ENCODE measurements at places on chromosomes 2 and 18.

- DNase-seq: no peak
These were observed 178.7 kb downstream of the LCLAT1 start for GRCh38 chr2:30625701-30626100.

DNA sequence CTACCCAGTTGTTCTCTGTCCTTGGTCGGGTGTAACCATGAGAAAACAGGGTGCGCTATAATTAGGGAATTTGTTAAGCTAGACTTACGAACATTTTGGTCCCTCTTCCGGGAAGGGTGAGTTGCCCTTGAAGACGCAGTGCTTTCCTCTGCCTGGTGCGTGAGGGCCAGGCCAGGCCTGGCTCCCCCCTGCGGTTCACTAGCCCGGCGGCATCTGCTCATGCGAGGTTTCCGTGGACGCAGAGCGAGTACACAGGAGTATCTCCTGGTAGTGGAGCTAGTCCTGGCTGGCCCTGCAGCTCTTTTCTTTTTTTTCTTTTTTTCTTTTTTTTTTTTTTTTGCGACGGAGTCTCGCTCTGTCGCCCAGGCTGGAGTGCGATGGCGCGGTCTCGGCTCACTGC, 148.8 kb downstream of the PTGR3 start:
- DNase-seq: peak; percentile 43

DNA sequence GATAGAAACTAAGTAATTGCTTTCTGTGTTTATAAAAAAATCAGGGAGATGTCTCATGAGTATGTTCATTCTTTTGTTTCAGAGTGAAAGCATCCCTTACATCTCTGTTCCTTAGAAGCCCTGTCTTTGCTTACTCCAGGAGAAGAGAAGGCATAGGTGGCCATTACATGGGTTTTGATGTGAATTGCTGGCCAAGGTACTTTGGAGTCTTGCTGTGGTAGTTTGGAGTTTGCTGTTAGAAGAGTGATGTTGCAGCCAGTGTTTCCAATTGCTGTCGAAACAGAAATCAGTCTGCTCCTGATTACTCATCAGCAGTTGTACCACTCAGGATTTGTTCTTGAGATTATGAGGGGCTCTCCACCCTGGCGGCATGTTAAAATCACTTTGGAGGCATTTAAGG, 97.8 kb upstream of the KLHL14 start:
- DNase-seq: no peak

DNA sequence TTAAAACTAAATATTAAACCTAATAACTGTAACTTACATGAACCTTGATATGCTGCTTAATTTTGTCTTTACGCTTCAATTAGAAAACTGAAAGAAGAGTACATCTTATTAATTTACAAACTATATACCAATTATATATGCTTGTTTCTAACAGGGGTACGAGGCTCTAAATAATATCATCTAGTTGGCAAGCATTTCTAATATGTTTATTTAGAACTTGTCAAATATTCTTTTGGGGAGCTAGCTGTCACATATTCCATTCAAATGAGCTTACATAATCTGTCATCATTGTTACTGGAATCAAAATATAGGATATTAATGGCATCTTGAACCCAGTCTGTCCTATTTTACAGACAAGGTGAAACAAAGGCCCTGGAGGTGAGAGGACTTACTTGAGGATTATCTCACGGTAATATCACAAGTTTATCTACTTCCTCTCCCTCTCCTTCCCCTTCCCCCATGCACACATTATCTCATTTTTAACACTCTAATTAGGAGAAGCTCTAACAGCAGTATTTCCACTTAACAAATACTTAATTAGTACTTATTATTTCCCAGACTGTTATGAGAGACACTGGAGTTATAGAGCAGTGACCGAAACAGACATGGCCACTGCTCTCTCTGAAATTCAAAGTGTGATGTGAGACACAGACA, 3.5 kb downstream of the PRKD3 start:
- no peak for DNase-seq

GRCh38 chr2:30930716-30931115, 123.5 kb upstream of the CAPN13 start:
- DNase-seq: no peak

- DNase-seq: no peak
These were observed 2.5 kb downstream of the TGFA start for GRCh38 chr2:70551167-70551566.

- no peak for DNase-seq
These were observed 22.5 kb downstream of the CCT7 start for GRCh38 chr2:73256618-73256922.

DNA sequence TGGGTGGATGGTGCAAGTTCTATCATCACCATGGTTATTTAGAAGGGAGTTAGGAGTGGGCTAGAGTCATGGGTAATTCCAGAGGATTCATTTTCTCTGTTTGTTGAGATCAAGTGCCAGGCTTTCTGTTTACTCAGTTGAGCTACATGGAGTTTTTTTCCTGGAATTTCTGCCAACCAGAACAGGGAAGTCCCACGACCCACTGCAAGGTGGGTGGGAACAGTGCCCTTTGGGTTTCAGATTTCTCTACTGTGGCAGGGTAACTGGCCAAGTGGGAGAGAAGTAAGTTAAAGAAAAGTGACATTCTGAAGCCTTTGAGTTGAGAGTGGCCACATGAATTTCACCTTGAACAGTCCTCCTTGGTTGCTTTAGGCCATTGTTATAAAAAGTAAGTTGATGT, 138.9 kb downstream of the SLC39A10 start:
- DNase-seq: no peak

GRCh38 chr2:143725400-143725799, 596.2 kb downstream of the ARHGAP15 start:
- DNase-seq: no peak

DNA sequence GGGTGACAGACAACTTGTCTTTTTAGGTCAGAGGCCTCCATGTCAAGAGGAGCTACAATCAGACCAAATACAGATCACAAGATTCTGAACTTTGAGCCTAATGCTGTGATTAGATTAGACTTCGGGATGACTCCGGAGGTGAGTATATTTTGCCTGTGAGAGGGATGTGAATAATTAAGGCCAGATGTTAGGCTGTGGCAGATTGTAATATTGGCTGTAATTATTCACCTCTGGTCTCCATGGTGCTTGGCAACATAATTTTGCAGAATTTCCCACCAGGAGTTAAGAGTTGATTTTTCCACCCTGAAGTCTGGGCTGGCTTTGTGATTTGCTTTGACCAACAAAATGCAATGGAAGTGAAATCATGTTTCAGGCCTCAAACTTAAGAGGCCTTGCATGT, 108.2 kb upstream of the CWC22 start:
- DNase-seq: no peak

- DNase-seq: no peak
These were observed 4.6 kb downstream of the NEURL3 start for GRCh38 chr2:96500385-96501066.

DNA sequence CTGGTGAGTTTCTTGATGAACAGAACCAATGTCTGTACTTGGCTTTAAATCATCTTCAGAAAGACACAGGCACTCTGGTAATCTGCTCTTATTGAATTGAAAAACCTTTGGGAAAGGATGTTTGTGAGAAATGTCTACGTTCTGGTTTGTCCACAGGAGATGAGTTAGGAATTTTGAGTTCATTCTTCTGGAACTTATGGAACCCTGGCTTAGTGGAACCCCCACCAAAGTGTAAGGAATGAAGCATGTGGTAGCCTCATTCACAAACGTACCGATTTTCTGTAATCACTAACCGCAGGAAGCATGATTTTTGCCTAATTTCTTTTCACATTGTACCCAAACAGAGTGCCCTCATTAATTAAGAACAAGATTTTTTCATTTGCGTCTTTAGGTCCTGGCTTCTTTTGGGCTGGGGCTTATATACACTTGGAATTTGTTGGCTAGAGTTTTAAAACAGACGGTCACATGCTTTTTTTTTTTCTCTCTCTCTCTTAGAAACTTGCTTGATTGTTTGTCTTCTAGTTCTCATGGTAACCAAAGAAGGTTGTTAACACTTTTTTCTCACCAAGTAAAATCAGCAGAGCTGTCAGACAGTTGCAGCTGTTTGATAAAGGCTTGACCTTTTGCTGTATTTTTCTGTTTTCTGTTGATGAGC, 314.1 kb upstream of the THUMPD2 start:
- DNase-seq: no peak

GRCh38 chr18:74153377-74153776, 5.1 kb downstream of the TIMM21 start:
- DNase-seq: no peak

DNA sequence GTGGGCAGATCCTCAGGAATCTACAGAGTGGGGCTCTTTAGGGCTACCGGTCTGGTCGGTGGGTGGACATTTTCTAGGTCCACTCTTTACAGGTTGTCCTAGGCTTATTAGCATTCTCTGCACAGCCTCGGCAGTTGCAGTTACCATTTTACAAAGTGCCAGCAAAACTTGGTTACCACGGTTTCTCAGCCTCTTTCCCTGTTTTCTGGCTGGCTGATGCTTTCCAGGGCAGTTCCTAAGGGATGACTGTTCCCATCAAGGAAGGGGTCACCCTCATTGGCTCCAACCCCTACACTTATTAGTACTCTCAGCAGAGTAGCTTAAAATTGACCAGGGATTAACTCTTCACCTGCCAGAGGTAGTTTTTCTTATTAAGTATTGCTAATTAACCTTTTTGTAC, 2.0 kb upstream of the AQP4 start:
- DNase-seq: no peak

DNA sequence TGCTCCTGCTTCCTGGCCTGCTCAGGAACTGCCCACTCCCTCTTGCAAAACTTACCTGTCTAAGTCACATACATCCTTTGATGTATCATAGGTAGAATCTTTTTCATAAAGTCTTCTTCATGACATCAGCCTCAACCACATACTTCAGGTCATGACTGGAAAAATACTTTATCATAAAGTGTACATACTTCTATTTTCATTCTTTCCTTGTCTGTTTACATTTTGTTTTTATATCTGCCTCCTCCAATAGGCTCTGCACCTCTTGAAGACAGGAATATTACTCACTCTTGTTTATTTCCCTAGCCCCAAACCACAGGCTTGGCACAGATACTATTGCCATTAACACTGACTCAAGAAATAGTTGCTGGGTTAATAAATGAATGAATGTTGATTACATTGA, 43.6 kb upstream of the ZNF804A start:
- DNase-seq: no peak

- no peak for DNase-seq
These were observed 13.6 kb downstream of the OTX1 start for GRCh38 chr2:63064197-63064596.

- DNase-seq: no peak
These were observed 116.0 kb upstream of the ETAA1 start for GRCh38 chr2:67281101-67281500.

DNA sequence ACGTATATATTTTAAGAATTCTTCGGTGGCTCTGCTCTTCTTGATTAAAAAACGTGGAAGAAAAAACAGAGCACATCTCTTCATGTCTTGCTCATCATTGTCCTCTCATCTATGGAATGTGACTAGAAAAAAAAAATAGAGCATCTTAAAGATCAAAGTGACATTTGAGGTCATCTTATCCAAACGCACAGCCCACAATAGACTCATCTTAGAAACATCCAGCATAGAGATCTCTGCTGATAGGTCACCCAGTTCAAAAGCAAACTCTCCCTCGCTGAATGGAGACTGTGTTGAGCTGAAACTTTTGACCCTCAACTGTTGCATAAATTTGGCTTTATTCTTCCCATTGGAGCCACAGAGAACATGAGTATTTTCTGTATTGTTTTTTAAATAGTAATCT, 65.2 kb downstream of the CMPK2 start:
- no peak for DNase-seq

DNA sequence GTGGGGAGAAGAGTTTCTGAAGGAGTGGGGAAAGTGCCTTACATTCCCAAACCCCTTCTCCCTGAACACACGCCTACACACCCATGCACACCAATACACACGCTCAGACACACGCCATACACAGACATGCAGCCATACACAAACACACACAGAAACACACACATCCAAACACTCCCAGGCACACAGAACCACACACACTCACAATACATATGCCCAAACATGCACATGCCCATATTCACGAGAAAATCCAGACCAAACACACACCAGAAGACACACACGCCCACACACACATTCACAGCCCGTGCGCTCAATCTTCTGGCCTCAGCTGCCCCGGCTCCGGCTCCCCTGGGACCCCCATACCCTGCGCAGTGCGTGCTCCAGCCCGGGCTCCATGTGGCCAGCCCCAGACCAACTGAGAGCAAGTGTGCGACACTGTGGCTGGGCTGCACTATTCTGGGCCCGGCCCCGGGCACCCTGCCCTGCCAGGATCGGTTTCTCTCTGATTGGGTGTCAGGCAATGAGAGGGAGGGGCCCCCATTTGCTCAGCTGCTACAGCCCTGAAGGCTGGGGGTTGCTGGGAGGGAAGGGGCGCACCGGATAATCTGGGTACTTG, at the start of gene PRKAG3:
Gene PRKAG3, minus strand, starts transcription at position 426 of the 613 bp plus-strand sequence.
- no peak for DNase-seq

- no peak for DNase-seq
These were observed 1357.8 kb upstream of the CRIM1 start for GRCh38 chr2:34997779-34998178.

All from upper lobe of right lung (tissue), 1 donor.